ENCODE measurements at places on chromosomes 1 and 21.

GRCh38 chr1:239274242-239274830 lies 112.0 kb upstream of the CHRM3 start:
- no peak for DNase-seq

GRCh38 chr21:25557180-25557579 lies 50.1 kb downstream of the MRPL39 start:
- DNase-seq, result no peak

- DNase-seq, result no peak
These were observed 23.6 kb downstream of the ZBTB18 start for GRCh38 chr1:244074559-244075171.

GRCh38 chr1:176950736-176951324 lies 213.7 kb downstream of the ASTN1 start:
- DNase-seq, result no peak

GRCh38 chr1:11142618-11143391 lies 43.1 kb upstream of the EXOSC10 start:
- no peak for DNase-seq

GRCh38 chr1:200692316-200692715 lies 22.6 kb upstream of the DDX59 start:
- no peak for DNase-seq

- DNase-seq, result no peak
These were observed 4.1 kb downstream of the MROH9 start for GRCh38 chr1:170939476-170939875.

- DNase-seq, result peak; percentile 1
These were observed 29.4 kb upstream of the GCLM start for GRCh38 chr1:93938461-93939145.

DNA sequence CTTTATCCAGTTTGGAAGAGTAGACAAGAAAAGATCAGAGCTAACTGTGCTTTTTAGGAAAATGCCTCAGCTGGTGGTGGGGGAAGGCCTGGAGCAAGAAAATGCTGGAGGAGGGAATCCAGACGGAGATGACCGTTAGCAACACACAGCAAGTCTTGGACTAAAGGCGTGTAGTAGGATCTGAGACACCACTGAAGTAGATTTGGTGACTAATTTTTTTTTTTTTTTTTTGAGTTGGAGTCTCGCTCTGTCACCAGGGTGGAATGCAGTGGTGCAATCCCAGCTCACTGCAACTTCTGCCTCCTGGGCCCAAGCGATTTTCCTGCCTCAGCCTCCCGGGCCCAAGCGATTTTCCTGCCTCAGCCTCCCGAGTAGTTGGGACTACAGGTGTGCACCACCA lies 41.2 kb downstream of the LPAR3 start:
- DNase-seq, result no peak

DNA sequence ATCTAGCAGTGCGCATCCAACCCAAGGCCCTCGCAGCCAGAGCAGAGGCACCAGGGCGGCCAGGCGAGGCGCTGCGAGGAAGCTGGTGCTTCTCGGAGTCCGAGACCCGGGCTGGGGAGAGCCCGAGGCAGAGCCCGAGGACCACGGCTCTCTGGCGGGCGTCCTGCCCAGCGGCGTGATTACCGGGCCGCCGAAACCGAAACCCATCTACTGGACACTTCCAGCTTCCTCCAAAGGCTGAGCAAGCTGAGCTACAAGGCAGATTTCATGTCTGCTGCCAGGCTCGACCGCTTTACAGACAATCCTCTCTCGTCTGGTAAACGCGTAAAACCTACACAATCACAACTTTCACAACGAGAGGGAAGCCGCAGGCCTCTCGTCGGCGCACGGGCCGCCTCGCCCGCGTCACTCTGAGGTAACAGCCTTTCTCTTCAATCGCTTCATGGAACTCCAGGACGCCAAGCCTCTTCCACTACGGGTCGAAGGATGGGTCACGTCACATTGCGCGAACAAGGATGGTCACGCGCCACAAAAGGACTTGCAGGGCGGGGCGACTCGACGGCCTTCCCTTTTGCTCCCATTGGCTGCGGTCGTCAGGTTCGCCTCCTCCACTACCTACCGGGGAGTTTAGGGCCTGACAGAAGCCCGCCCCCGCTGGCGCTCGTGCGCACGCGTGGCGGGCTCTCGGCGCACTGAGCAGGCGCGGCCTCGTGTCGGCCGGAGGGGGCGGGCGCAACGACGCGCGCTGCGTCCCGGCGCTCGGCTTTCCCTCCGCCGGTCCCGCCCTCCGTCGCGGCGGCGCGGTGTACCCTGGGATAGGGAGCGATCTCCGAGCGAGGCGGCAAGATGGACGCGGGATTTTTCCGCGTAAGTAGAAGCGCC lies at the start of gene SRRM1:
TSS of gene SRRM1 (plus strand) at position 822 of the 882 bp plus-strand sequence. CDS start at position 847, 25 bp downstream.
- DNase-seq, result peak; percentile 100
